ENCODE measurements at places on chromosomes 3 and 15. TPM values are rescaled to one million over a fixed set of nuclear protein-coding genes. Genes with fewer than 3 reads are reported as not detected.

Gene FAM219B
- 35.1 TPM for polyA plus RNA-seq

Gene TNFSF10
- 32.0 TPM for polyA plus RNA-seq

Gene SLC6A20
- 0.05 TPM for polyA plus RNA-seq

Gene PLSCR4
- polyA plus RNA-seq = 36.3 TPM

GRCh38 chr3:37855363-37855970 is 6.2 kb upstream of the CTDSPL start:
- DNase-seq = peak; percentile 88
- H3K36me3 ChIP-seq = no peaks in the 10 kb centered on the region
- no peaks in the 10 kb centered on the region for H3K27me3 ChIP-seq
- H3K27ac ChIP-seq = no peak overlapping the region
- peaks cover 5% of the 10 kb centered on the region for H3K4me1 ChIP-seq
- H3K4me3 ChIP-seq = no peak overlapping the region

GRCh38 chr15:85687329-85687728 is 107.4 kb downstream of the KLHL25 start:
- no peak overlapping the region for H3K27ac ChIP-seq
- H3K27me3 ChIP-seq = no peaks in the 10 kb centered on the region
- DNase-seq = no peak
- no peaks in the 10 kb centered on the region for H3K36me3 ChIP-seq
- peaks cover 11% of the 10 kb centered on the region for H3K4me1 ChIP-seq

DNA sequence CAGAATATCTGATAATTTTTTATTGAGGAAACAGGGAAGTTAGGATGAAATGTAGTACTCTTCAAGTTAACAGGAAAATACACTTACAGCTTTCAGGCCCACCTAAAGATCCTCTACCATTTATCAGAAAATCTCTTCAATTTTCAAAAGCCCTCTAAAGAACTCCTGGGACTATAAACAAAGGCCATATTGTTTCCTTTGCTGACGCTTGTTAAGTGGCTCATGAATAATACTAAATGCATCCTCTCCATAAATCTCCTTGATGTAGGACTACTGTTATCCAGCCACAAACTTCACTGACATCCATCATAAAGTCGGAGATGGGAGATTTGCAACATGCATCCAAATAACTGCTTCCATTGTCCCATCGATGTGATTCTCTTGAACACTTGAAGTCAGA is 326.5 kb downstream of the ZIC1 start:
- no peak overlapping the region for H3K4me3 ChIP-seq
- no peak for DNase-seq
- no peaks in the 10 kb centered on the region for H3K4me1 ChIP-seq
- H3K36me3 ChIP-seq = no peaks in the 10 kb centered on the region

GRCh38 chr3:194278186-194278845 is 72.8 kb downstream of the CPN2 start:
- H3K27me3 ChIP-seq = no peaks in the 10 kb centered on the region
- peak; percentile 10 for DNase-seq
- peaks cover 30% of the 10 kb centered on the region for H3K4me1 ChIP-seq
- H3K27ac ChIP-seq = no peak overlapping the region

- no peaks in the 10 kb centered on the region for H3K4me1 ChIP-seq
- H3K27me3 ChIP-seq = no peaks in the 10 kb centered on the region
- H3K27ac ChIP-seq = no peak overlapping the region
Measured at GRCh38 chr3:124935264-124935663, 713 bp upstream of the MUC13 start.

GRCh38 chr3:42428830-42429229 is 18.4 kb upstream of the LYZL4 start:
- no peaks in the 10 kb centered on the region for H3K27me3 ChIP-seq
- H3K4me1 ChIP-seq = no peaks in the 10 kb centered on the region
- no peak overlapping the region for H3K27ac ChIP-seq
- no peaks in the 10 kb centered on the region for H3K36me3 ChIP-seq
- DNase-seq = no peak

DNA sequence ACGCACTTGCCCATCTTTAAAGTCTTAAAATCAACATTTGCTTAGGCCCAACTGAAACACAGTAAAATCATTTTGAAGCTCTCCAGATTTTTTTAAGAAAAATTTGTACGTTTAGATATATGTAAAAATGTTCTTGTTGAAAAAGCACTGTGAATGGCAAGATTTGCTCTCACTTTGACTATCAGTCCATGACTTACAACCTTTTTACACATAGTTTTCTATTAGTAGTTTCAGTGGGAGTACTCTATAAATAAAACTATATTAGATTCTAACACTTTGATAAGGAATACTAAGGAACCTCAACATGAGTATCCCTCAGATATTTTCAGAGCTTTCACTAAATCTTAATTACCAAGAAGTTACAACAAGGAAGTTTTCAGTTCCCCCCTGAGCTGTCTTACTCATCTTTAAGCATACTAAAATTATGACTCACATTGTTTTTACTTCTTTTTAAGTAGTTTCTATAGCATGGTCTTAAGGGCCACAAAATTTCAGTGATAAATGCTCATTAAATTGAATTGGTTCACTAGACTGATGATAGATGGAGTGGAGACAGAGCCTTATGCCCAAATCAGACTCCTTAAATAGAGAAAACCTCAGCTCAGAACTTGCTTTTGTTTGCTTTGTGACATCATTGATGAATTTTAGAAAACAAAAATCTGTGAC is 31.6 kb upstream of the RAP2B start:
- no peak for DNase-seq
- H3K4me1 ChIP-seq = no peaks in the 10 kb centered on the region
- no peak overlapping the region for H3K4me3 ChIP-seq
- no peaks in the 10 kb centered on the region for H3K36me3 ChIP-seq
- H3K27me3 ChIP-seq = no peaks in the 10 kb centered on the region

DNA sequence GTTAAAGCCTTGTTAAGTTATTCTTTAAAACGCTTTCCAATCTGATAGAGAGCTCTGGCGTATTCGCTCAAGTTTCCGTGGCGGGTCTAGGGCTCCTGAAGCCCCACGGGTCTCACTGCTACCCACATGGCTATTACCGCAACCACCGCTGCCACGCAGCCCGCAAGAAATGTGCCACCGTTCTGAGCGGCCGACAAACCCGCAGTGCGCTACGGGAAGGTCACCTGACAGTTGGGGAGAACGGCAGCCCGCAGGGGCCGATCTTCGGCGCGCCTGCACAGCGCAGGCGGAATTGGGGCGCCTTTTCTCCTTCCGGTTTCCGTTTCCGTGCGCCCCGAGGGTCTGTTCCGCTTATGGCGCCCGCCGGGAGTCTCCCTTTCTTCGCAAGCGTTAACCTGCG is 76.6 kb upstream of the SNRPN start:
- H3K4me3 ChIP-seq = peak overlapping the region; percentile 24
- no peaks in the 10 kb centered on the region for H3K4me1 ChIP-seq
- no peak overlapping the region for H3K27ac ChIP-seq
- H3K36me3 ChIP-seq = no peaks in the 10 kb centered on the region

DNA sequence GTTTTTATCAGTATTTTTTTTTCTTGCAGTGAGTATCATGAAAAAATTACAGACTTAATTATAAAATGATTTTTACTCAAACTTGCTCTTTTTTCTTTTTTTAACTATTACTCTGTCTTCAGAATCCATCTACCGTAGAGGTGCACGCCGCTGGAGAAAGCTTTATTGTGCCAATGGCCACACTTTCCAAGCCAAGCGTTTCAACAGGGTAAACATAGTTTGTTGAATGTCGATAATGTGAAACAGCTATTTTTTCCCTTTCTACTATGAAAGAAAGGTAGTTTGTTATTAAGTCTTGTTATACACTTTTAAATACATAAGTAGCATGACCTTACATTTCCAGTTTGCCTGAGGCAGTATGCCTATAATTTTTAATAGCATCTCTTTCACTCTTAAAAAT is 45.6 kb downstream of the PRKCI start:
- H3K4me1 ChIP-seq = no peaks in the 10 kb centered on the region
- DNase-seq = no peak
- H3K27me3 ChIP-seq = no peaks in the 10 kb centered on the region
